ENCODE measurements at places on chromosomes 2 and 18.

GRCh38 chr2:240593026-240593702 lies 6.6 kb downstream of the CAPN10 start:
- no peak for DNase-seq

DNA sequence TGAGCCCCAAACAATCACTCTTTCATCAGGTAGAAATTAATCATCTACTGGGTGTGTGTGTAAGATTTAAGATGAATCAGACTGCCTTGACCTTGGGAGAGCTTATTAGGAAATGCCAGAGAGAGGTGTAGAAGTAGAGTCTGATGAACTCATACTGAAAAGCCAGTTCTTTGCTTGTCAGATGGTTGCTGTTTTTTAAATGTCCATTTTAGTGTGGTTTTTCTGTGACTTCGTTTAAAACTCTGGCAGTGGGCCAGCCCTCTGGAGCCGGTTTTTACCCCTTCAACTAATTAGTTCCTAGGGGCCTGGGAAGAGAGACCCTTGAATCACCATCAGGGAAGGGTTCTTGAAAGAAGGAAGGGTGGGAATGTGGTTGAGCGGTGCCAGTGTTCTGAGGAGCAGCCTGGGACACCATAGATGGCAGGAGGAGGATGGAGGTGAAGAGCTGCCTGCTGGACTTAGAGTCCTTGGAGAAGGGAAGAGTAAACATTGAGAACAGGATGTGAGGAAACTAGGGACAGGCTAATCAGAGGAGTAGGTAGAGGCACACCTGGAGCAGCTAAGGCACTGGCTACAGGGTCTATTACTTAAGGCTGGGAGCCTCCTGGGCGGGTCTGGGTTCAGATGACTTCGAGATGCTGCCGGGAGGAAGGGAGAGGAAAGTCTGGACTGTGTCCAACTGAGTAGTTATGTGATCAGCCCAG lies 66.1 kb downstream of the LRRFIP1 start:
- DNase-seq: no peak

GRCh38 chr2:216925636-216926366 lies 65.9 kb upstream of the TNP1 start:
- DNase-seq: no peak

- DNase-seq: no peak
These were observed 6.2 kb upstream of the ING5 start for GRCh38 chr2:241695651-241696050.

DNA sequence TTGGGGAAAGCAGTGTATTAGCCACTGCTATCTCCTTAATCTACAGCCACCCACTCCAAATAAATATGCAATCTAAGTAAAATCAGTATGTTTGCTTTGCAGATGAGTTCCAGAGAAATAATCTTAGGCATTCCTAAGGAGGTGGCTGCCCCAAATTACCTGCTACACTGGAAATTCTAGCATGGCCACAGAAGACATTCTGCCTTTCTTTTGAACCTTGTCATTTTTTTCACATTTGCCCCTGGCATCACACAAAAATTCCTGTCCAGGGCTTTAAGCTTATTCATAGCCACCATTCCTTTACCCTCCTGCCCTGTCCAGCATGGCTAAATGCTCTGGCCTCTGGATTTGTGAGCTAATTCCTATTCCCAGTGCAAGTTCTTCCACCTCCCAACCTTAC lies 36.8 kb upstream of the FAM124B start:
- no peak for DNase-seq

DNA sequence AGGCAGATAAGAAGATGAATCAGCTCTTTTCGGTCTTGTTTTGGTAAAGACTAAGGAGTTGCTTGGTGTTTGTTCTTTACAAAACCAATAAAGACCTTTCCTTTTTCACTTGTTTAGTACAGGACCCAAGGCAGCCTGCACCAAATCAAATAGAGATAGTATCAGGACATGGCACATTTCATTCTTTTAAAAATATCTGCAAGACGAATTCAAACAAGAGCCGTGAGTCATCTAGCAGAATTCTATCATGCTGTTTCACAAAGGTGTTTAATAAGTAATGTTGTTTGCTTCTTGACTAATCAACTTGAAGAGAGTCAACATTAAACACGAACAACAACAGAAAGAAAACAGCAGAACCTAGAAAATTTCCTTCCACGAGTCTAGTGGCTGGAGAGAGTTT lies 102.8 kb upstream of the TTN start:
- DNase-seq: no peak

DNA sequence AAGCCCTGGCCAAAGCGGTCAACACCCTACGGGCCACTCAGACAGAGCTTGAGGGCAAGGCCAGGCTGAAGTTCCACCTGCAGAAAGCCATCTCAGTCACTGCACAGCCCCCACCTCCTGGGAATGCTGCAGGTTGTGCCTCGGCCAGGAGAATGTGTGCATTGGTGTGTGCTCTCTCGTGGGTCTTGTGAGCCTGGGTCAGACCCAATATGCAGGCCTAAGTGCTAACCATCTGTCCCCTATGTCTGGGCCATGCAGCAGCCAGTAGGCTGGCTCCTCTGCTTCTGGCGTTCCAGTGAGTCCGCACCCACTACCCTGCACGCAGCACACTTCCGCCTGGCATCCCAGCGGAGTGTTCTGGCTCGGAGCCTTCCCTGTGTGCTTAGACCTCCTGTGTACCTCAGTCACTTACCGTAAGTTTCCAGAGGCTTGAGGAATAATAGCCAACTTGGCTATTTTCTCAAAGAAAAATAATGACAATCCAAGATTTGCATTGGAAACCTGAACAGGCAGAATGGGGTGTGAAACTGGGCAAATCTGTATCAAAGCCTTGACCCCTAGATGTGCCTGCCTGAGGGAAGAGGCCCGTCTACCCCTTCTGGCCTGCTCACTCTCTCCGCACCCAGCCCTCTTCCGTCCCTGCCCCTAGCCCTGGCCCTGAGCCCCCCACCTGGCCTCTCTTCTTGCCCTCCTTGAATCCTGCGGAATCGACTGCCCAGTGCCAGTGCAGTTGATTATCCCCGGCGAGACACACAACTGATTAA lies 7.2 kb downstream of the SIX3 start:
- no peak for DNase-seq

- DNase-seq: no peak
These were observed 37.3 kb downstream of the PLB1 start for GRCh38 chr2:28533044-28533680.

GRCh38 chr2:40200366-40200915 lies 251.4 kb downstream of the SLC8A1 start:
- DNase-seq: no peak

DNA sequence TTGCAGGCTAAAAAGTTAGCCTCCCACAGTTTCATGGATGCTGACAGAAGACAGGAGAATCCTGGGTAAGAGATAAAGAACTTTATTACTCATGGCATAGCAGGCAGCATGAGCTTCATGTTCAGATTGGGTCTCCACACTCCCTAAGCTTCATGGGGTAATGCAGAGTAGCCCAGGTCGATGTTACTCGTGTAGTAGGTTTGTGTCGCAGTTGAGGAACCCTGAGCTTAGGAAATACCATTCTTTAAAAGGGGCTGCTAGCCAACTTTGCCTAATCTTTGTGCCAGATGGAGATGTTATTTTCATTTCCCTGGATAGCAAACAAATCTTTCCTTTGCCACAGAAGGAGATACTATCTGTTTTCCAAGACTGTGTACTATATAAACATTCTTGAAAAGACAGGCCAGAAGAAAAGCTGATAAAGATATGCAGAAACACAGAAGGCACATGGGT lies 117.6 kb downstream of the LTBP1 start:
- DNase-seq: no peak

DNA sequence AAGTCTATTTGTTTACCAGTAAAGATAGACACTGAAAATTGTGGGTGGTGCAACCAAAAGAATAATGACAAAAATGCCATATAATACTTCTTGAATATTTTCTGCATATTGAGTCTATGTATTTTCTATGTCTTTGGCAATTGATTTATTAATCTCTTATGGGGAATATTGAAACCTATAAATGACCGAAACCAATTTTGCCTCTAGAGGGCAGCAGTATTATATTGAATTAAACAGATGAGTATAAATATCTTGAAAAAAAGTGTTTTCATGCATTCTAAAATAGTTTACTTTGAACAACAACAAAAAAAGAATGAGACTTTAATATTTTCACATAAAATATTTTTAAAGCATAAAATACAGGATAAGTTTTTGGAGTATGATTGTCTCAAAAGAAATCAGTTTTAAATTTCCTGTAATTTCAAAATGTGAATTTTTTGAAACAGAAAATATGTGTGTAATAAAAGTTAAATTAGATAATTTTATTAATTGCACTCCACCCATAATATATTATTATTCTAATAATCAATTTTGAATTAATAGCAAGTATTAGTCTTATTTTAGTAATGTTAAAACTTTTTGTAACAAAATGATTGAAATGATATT lies 49.9 kb upstream of the CALCRL start:
- no peak for DNase-seq

- DNase-seq: no peak
These were observed 12.3 kb downstream of the NTSR2 start for GRCh38 chr2:11657646-11658045.
